Peyer's patch (tissue), 4 donors: ENCODE measurements at places on chromosomes 7 and 10. TPM values are rescaled to one million over a fixed set of nuclear protein-coding genes. Genes with fewer than 3 reads are reported as not detected.

The CDHR3 gene
- total RNA-seq = 20.6 TPM

The PGAM2 gene
- total RNA-seq = not detected

The GRID2IP gene
- 0.40 TPM for total RNA-seq

DNA sequence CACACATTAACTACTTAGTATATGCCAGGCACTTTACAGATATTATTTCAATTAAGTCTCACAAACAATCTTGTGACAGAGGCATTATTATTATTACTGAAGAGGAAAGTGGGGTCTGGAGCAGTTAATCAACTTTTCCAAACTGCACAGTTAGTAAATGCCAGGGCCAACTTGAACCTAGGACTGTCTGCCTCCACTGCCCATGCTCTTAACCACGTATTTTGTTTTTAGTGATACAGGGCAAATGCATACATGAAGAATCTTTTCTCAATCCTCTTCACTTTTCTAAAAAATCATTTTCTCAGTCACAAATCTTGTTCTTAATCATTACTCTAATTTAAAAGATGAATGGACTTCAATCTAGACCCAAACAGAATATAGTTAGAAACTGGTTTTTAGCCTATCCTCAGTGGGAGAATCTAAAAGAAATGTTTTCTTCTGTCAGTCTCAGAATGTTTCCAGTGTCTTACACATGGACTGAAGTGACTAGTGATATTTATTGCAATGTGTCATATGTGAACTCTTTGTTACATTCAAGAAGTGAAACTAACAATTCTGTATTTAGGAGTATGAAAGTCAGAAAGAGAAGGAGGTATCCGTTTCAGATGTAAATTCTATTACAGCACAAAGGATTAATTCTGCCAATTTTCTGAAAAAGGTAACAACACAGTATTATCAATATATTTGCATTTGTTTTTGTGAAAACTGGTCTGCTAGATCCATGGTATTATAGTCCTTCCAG is 55.5 kb upstream of the CCNJ start:
- DNase-seq = no peak

GRCh38 chr7:91019686-91020385 is 244.4 kb upstream of the FZD1 start:
- DNase-seq = no peak

GRCh38 chr10:76882245-76882644 is 755.4 kb downstream of the KCNMA1 start:
- no peak for DNase-seq

DNA sequence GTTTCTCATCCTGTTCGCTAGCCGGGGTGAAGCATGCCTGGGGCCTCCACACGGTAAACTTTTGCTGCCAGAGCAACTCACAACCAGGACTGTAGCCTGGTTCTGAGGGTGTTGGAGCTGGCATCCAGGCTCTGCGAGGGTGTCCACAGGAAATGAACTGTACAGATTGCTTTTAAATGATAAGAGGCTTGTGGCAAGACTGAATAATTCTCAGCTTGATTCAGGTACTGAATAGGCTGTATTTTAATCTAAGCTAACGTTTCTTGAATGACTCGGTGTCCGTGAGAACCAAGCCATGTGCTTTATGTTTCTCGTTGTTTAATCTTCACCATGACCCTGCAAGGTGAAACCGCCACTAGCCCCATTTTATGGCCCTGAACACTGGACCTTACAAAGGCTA is 49.3 kb downstream of the EEPD1 start:
- no peak for DNase-seq

DNA sequence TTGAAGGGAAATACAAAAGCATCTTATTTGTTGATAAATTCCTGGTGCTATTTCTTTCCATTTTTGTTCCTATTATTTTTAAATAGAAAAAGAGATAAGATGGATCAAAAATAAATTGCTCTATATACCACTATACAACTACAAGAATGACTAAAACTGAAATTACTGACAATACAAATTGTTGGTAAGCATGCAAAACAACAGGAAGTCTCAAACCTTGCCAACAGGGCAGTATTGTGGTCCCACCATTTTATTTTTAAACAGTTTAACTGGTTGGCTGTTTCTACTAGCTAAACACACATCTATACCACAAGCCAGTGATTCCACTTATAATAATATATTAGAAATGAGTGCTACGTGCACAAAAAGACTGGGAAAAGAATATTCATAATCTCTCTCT is 213.0 kb downstream of the JAZF1 start:
- no peak for DNase-seq

DNA sequence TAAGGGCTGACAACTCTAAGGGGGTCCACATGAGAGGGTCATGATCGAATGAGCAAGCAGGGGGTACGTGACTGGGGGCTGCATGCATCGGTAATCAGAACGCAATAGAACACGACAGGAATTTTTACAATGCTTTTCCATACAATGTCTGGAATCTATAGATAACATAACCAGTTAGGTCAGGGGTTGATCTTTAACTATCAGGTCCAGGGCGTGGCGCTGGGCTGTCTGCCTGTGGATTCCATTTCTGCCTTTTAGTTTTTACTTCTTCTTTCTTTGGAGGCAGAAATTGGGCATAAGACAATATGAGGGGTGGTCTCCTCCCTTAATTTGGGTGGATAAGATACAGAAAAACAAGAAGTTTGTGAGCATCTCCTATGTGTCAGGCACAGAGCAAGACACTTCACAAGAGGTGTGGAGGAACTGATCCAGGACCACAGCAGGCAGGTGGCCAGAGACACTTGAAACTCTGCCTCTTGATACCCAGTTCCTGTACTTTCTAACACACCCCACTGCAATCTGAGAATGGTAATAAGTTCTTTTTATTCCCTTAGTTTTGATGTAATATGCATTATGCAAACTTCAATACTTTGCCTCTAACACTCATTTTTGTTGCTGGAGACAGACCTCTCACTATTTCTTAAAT is 18.0 kb upstream of the MRLN start:
- no peak for DNase-seq

DNA sequence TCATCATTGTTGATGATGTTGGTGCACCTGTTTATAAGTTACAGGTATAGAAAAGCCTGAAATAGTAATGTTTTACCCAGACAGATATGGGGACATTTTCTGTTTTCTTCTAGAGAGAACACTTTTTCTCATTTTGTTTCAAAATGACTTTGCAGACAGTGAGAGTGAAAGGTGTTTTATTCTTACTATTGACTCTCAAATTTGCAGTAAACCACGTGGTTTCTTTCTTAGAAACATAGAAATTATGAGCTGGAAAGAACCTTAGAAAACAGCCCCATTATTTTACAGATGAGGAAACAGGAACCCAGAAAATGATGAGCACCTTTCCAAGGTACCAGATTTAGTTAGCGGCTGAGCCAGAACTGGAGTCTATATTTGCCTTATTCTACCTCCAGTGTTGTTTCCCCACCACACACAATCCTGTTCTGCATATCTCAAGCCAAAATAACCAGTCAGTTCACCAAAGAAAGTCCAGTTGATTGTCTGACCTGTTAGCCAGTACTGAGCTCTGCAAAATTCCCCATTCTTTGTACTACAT is 138.9 kb upstream of the AHR start:
- DNase-seq = no peak

DNA sequence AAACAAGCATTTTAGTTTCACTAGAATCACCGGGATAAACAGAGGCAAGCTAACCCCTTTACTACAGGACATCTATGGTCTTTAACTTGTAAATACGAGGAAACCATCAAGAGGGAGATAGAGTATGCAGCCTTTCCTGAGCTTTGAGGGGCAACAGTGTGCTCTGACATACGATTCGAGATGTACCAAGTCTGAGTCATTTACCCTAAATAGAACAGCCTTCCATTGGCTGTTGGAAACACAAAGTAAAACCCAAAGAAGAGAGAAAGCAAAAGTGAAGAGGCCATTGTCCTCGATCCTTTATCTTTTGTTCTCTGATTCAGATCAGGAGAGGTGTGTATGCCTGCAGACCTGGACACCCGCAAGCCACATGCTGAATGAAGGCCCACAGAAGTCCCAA is 289.5 kb downstream of the KCNMA1 start:
- no peak for DNase-seq

GRCh38 chr7:28732071-28732869 is 225.9 kb downstream of the TRIL start:
- no peak for DNase-seq

DNA sequence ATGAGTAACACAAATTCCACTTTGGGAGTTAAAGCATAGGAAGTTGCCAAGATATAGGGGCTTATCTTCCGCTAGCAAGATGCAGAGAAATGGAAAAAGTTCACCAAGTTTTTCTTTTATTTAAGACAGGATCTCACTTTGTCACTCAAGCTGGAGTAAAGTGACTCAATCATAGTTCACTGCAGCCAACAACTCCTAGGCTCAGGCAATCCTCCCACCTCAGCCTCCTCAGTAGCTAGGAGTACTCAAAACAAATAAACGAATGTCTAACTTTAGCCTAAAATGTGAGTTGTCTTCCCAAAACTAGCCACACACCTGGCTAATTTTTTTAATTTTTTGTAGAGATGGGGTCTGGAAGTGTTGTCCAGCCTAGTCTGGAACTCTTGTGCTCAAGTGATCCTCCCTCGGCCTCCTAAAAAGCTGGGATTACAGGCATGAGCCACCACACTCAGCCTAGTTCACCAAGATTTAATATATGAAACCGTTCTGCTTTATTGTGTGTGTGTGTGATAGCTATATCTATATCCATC is 9.9 kb downstream of the VIM start:
- DNase-seq = no peak

GRCh38 chr7:136884492-136884891 is 16.0 kb downstream of the CHRM2 start:
- no peak for DNase-seq

GRCh38 chr7:40608321-40609075 is 473.7 kb downstream of the SUGCT start:
- no peak for DNase-seq

DNA sequence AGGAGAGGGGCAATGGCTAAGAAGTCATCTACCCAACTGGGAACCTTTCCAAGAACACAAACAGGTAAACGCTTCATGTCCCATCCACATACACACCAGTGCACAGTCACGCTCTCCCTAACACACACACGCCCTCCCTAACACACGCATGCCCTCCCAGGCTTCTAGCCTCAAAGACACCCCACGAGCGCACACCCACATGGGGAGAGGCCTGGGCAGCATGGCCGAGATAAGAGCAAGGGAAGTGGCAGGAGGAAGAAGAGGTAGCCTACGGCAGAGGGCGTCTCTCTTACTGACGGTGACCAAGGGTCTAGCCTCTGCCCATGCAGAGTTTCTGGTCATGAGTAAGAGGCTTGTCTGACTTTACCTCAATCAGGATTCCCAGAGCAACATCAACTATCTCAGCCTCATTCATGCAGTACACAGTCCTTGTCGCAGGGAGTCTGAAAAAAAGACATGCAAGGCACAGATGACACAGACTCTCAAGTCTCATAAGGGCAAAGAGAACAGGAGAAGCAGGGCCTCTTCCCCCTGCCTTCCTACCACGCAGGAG is 3.1 kb downstream of the CYREN start:
- DNase-seq = no peak

DNA sequence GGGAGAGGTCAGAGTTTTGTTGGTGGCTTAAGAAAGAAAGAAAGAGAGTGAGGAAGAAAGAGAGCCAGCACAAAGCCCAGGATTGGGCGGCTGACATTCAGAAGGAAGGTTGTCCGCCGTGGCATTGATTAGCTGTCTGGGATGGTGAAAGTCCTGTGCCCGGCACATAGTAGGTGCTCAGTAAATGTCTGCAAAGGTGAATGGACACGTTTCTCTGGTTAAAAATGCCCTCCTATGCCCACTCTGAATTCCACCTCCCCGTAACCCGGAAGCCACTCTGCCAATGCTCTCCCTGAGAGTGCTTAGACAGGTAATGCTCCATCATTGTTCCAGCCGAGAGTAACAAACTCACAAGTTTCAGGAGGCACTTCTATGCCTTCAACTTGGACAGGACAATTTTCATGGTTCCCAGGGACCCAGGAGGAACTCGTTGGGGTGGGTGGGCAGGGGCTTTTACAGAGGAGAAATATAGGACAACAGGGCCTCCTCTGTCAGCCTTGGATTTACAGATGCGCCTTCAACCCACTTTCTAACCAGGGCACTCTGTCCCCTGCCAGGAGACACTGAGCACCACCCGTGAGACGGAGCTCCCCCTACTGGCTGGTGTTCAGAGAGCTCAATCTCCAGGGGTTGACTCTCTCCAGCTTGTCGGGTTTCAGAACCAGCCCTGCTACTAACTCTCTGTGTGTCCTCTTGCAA is 411.5 kb upstream of the ZMIZ1 start:
- DNase-seq = peak; percentile 90

DNA sequence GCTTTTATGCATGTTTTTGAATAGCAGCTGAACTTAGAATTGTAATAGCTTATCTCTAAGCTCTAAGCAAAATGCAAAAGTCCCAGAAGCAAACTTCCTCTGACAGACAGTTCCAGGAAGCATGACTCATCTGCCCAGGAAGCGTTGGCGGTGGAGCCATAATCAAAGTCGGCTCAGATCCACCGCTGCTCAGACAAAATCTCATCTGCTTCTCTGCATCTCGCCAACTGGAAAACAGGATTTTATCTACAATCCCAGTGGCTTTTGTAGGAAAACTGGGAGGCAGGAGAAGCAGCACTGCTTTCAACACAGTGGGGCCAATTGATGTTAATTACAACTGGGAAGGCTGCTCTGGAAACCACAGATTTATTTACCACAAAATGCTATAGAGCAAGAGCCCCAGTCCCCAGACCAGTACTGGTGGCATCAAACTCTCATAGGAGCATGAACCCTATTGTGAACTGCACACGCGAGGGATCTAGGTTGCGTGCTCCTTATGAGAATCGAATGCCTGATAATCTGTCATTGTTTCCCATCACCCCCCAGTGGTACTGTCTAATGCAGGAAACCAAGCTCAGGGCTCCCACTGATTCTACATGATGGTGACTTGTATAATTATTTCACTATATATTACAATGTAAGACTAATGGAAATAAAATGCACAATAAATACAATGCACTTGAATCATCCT is 99.9 kb downstream of the CUBN start:
- DNase-seq = peak; percentile 86

DNA sequence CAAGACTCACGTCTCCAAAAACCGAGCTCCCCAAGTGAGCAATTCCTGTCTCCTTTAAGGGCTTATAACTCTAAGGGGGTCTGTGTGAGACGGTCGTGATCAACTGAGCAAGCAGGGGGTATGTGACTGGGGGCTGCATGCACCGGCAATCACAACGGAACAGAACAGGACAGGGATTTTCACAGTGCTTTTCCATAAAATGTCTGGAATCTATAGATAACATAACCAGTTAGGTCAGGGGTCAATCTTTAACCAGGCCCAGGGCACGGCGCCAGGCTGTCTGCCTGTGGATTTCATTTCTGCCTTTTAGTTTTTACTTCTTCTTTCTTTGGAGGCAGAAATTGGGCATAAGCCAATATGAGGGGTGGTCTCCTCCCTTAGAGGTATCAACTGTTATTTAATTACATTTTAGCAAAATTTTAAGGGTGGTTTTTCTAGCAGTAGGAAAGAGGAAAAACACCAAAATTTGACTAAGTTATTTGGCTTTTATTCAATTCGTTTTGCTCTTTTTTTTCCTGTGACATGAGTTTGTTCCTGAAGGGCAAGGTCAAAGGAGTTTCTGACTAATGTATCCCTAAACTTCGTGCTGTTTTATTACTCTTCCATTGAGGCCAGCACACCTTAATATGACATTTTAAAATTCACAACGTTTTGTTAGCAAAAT is 121.4 kb upstream of the SEC61G start:
- DNase-seq = no peak
